ENCODE measurements at places on chromosomes 1 and 21.

DNA sequence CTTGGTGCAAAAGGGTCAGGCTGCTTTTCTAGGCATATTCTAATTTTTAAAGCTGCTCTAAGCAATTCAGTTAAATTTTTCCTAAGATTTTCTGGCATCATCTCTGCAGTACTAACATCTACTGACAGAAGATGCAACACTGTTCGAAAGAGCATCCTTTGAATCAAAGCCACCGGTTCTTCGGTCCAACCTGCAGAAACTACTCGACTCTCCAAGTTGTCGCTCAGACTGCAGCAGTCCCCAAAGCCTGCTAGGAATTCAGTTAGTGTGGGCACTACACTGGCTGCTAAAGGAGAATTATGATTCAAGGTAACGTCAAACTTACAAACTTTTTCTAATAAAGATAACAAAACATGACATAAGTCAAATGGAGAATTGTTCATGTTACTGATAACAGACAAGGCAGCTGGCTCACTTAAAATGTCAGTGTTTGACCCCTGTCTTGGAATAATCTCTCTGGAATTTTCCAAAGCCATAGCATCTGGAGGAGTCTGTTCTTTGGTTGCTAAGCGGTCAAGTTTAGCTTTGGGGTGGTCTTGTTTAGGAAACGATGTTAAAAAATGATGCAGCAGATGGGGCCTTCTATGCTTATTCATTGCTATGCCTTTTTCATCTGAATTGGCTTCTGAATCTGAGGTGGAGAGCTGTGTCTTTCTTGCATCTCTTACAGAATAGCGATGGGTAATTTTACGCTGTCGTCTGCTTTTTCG is 56.9 kb downstream of the LYST start:
- no peak for DNase-seq

- DNase-seq: no peak
These were observed 18.7 kb upstream of the NBL1 start for GRCh38 chr1:19625291-19625937.

DNA sequence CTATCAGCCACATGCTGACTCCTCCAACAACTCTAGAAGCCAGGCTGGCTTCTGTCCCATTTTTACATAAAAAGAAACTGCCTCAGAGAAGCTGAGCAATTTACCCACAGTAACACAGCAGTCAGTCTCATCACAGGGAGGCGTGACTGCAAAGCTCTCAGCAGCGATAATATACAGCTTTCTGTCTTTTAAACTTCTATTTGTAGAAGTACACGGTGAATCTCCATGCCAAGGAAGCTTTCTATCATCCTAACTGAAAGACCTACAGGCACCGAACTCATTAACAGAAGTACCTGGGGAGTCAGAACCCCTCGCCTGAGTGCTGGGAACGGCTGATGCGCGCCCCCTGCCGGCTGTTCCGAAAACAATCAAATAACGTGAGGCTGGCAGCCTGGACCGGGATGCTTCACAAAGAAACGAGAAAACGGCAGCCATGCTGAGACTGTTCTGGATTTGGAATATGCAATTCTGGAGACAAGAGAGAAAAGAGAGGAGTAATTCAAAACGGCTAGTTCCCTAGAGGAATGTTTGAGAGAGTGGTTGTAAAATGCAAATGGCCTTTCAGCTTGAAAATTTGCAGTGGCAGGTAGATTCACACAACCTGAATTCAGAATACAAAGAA is 43.5 kb upstream of the RAB4A start:
- DNase-seq: peak; percentile 35

- no peak for DNase-seq
These were observed 122.8 kb upstream of the C8B start for GRCh38 chr1:57088653-57089052.

DNA sequence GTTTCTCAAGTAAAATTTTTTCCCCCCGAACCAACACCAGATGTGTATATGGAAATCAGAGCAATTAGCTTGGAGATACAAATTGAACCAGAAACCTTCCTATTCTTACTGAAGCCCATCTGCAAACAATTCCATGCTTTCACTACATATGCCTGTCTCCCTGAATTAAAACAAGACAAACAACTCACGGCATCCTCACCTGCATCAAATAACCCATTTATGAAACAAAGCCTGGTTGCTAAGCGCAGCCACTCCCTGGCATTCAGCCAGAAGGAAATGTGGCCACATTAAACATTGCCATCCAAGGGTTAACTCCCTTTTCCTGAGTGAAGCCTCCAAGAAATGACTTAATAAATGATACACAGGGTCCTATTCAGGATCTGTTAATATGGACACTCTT is 55.3 kb downstream of the APP start:
- DNase-seq: no peak

- no peak for DNase-seq
These were observed 30.7 kb downstream of the CDCA8 start for GRCh38 chr1:37723072-37723389.

- no peak for DNase-seq
These were observed 58.8 kb downstream of the TOR1AIP2 start for GRCh38 chr1:179818743-179819173.

DNA sequence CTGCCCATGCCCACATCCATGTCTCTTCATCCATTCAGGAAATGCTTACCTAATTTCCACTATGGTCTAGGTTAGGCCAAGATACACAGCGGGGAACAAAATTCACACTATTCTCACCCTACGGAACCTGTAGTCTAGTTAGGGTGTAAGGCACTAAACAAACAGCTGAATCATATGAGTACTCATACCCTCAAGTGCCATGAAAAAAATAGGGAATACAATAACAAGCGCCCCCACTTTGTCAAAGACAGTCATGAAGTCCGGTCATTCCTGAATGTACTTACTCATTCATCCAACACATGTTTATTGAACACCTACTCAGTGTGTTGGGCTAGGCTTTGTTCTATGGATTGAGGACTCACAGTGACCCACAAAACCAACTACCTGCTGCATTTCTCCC is 6.2 kb upstream of the FYB2 start:
- DNase-seq: no peak

DNA sequence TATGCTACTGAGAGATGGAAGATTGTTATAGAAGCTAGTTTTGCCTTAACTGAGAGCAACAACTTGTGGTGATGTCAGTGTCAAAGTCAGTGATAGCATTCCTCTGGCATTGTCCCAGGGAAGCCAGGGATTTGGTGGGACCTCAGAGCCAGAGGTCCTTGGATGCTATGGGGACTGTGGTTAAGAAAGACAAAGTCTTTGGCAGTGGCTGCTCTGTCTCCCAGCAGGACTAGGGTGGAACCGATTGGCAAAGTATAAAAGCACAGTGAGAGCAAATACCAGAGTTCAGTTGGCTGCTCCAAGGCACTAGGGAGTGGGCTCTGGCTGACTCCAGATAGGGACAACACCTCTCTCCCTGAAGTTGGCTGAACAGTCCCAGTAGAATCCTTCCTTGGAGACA is 104.8 kb downstream of the GDAP2 start:
- no peak for DNase-seq

- no peak for DNase-seq
These were observed 375.7 kb downstream of the NPHP4 start for GRCh38 chr1:5616366-5617178.

DNA sequence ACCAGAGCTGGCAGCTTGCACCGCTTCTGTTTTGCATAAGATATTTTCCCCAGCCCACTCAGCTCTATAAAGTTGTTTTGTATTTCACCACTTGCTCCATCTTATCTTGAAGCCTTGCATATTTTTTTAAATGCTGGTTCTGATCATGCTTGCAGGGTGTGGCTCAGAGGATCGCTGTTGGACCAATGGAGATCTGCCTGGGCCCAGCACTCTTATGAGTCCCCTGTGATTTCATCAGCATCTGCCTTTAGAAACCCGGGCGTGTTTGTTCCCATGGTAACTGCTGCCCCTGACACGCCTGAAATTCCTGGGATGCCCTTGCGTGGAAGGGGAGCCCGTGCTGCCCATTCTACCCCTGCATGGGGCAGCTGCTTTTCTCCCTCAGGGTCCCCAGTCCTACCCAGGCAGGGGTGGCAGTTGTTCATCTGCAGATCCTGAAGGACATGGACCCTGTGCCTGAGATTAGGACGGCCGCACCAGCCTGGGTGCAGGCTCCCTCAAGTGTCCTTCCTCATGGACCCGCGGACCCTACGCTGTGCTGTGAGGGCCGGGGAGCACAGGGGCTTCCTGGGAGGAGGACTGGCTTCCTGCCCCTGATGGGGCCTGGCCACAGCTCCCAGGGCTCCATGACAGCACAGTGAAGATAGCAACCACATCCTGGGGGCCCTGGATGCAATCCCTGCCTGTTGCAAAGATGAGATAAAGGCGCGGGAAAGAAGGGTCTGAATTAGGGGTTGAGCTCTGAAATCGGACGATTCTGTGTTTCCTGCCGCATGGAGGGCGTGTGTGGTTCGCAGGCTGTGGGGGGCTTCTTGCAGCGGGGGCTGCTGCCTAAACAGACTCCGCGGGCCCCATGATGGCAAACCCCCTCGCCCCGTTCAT is 226.5 kb downstream of the SDCCAG8 start:
- no peak for DNase-seq

DNA sequence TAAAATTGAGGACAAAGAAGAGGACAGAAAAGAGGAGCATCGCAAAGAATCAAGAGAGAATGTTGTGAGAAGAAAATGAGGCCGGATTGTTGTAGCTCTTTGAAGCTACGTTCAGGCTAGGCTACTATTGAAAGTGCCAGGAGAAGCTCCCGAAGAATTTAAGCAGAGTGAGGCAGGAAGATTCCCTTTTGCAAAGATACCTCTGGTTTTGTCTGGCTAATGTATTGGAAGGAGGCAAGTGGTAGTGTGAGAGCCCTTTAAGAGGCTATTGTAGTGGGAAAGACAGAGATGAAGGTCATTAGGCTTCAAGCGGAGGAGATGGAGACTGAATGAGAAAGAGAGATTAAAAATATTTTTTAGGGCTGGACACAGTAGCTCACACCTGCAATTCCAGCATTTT is 476.9 kb upstream of the ADGRL2 start:
- no peak for DNase-seq

- no peak for DNase-seq
These were observed 481.7 kb upstream of the USP24 start for GRCh38 chr1:55696891-55697290.

DNA sequence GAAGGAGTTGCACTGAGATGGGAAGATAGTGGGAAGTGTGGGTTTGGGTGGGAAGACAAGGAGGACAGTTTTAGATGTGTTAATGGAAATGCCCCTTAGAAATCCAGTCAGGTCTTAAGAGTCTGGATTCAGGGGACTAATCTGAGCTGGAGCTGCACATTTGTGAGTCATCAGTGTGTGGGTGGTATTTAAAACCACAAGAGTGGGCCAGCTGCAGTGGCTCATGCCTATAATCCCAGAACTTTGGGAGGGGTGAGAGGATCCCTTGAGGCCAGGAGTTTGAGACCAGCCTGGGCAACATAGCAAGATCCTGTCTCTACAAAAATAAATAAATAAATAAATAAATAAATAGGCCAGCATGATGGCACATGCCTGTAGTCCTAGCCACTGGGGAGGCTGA is 40.9 kb upstream of the SLC6A9 start:
- DNase-seq: no peak

DNA sequence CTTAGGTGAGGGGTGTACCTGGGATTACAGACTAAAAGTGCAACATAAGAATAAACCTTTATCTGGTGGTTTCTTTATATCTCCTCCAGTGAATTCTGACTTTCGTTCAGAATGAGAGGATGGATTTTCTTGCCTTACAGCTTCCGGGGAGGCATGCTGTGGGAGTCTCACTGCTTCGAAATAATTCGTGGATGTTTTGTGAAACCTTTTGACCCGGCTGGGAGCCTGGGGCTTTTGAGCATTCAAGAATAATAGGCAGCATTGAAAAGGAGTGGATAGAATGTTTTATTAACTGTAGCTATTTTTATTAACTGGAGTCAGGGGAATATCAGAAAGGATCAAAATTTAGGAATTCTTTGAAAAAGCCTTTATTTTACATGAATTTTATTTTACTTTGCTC is 149.1 kb downstream of the RWDD3 start:
- DNase-seq: no peak

- no peak for DNase-seq
These were observed 231.9 kb downstream of the TNR start for GRCh38 chr1:175511496-175511895.

- no peak for DNase-seq
These were observed 47.1 kb downstream of the C8A start for GRCh38 chr1:56901716-56902115.

DNA sequence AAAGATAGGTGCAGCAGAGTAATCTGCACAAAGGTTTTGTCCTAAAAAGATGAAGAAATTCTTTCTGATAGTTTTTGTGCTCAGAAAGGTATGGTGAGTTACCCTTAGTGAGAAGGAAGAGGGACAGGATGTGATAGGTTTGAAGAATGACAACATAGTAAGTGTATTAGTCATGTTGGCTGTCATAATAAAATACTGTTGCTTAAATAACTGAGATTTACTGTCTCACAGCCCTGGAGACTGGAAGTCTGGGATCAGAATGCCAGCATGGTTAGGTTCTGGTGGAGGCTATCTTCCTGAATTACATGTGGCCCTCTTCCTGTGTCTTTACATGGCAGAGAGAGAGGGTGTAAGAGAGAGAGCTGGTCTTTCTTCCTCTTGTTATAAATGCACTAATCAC is 965.2 kb downstream of the TTLL7 start:
- DNase-seq: no peak

- no peak for DNase-seq
These were observed 37.6 kb upstream of the ZNF124 start for GRCh38 chr1:247209396-247209795.

GRCh38 chr1:182809414-182809957 is 19.9 kb downstream of the NPL start:
- no peak for DNase-seq

GRCh38 chr1:14332158-14332557 is 266.3 kb upstream of the KAZN start:
- no peak for DNase-seq

GRCh38 chr21:44392185-44392584 is 38.8 kb downstream of the TRPM2 start:
- no peak for DNase-seq

DNA sequence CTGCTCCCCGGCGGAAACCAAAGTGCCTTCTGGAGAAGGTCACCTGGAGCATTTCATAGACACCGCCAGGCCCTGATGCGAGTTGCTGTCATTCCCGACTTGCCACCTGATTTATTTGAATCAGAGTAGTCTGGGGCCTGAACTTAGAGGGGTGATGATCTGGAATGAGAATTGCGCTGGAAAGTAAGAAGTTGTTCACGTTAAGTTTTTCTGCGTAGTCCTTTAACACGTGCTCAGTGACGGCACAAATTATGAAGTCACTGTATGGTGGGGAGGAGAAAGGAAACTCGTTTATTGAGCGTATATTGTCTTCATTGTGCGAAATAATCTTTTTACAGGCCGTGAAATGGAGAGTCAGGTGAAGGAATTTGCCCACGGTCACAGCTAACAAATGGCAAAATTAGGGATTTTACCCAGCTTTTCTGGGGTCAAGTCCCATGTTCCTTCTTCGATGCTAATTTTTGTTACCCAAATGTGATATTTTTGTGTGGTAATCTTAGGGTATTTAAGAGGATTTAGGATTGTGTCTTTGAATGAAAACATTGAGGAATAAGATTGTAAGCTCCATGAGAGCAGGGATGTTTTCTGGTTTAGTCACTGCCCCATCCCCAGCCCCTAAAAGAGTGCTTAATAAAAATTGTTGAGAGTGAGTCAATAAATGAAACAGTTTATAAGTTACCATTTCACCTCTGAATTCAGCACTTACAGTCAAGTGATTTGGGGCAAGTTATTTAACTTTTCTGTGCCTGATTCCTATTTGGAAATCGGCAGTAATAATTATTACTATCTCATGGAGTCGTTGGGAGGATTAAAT is 46.4 kb upstream of the NBL1 start:
- DNase-seq: no peak

Measured in Panc1 (cell line).